ENCODE measurements at places on chromosomes 2 and 18. TPM values are rescaled to one million over a fixed set of nuclear protein-coding genes. Genes with fewer than 3 reads are reported as not detected.

GRCh38 chr2:200944467-200945394 lies 18.7 kb downstream of the ORC2 start:
- peak; percentile 67 for DNase-seq

GRCh38 chr2:199467066-199467822 lies 9.5 kb upstream of the SATB2 start:
- DNase-seq = peak; percentile 17

DNA sequence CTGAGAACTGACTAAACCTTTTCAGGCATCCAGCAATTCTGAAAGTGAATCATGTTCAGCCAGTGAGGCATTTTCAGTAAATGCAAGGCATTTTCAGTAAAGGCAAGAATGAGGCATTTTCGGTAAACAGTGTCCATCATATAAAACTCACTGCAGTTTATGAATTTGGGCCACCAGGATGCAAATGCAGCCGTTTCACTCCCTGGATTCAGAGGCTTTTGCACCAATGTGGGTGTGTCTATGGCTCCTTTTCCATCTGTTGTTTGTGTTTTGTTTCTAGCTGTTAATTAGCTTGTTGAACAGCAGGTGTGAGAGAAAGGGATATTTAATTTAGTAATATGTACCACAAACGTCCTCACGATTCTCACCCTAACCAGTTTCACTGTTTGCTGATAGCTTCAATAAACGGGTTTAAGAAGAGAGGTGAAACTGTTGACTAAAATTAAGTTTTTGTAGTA lies 116.3 kb upstream of the PGAP1 start:
- no peak for DNase-seq

GRCh38 chr2:112750560-112750843 lies 13.9 kb downstream of the CKAP2L start:
- DNase-seq = no peak

Gene EMILIN1
- 49.0 TPM for polyA plus RNA-seq

Gene RAPGEF4
- 3.4 TPM for polyA plus RNA-seq
